Heart right ventricle (tissue), 16 donors: ENCODE measurements at places on chromosomes 3 and 15. TPM values are rescaled to one million over a fixed set of nuclear protein-coding genes. Genes with fewer than 3 reads are reported as not detected.

ADGRG7 gene
- not detected for polyA plus RNA-seq

KBTBD13 gene
- polyA plus RNA-seq: 0.84 TPM

ENTPD3 gene
- 0.51 TPM for polyA plus RNA-seq

GPR149 gene
- polyA plus RNA-seq: not detected

TMEM212 gene
- polyA plus RNA-seq: not detected

MYO5C gene
- polyA plus RNA-seq: 0.75 TPM

GPR15 gene
- polyA plus RNA-seq: not detected

SPTSSB gene
- 0.51 TPM for polyA plus RNA-seq

ADAMTS7 gene
- 3.5 TPM for polyA plus RNA-seq

USP13 gene
- 22.2 TPM for polyA plus RNA-seq

SLC6A20 gene
- polyA plus RNA-seq: 0.06 TPM

TMC3 gene
- under 0.01 TPM for polyA plus RNA-seq

GPR62 gene
- 0.01 TPM for polyA plus RNA-seq

IMPG2 gene
- polyA plus RNA-seq: not detected

TUSC7 gene
- polyA plus RNA-seq: not detected

SERINC4 gene
- polyA plus RNA-seq: 0.29 TPM

SOX14 gene
- polyA plus RNA-seq: not detected

SCG5 gene
- 0.65 TPM for polyA plus RNA-seq

TEX9 gene
- polyA plus RNA-seq: 0.29 TPM

VEPH1 gene
- 0.13 TPM for polyA plus RNA-seq

ROPN1 gene
- polyA plus RNA-seq: 0.38 TPM

ZNF774 gene
- 2.8 TPM for polyA plus RNA-seq

HCLS1 gene
- polyA plus RNA-seq: 15.9 TPM

FGF12 gene
- 406 TPM for polyA plus RNA-seq

ISLR gene
- polyA plus RNA-seq: 8.8 TPM

RNF7 gene
- 191 TPM for polyA plus RNA-seq

MINDY4B gene
- not detected for polyA plus RNA-seq

RPL39L gene
- polyA plus RNA-seq: 0.44 TPM

DHX30 gene
- polyA plus RNA-seq: 31.2 TPM

KIF7 gene
- 3.7 TPM for polyA plus RNA-seq

PSMD2 gene
- polyA plus RNA-seq: 49.0 TPM

GOLGA6L4 gene
- polyA plus RNA-seq: 0.64 TPM

IGSF10 gene
- 1.1 TPM for polyA plus RNA-seq

LIPH gene
- polyA plus RNA-seq: not detected

SSUH2 gene
- 6.1 TPM for polyA plus RNA-seq

GRIP2 gene
- polyA plus RNA-seq: 56.8 TPM

LMOD3 gene
- polyA plus RNA-seq: 28.6 TPM

CKMT1B gene
- 0.33 TPM for polyA plus RNA-seq

LRRN1 gene
- 0.07 TPM for polyA plus RNA-seq

IL5RA gene
- 0.15 TPM for polyA plus RNA-seq

EHD4 gene
- polyA plus RNA-seq: 24.2 TPM

DPPA4 gene
- polyA plus RNA-seq: not detected

SKIC8 gene
- polyA plus RNA-seq: 37.0 TPM

LMAN1L gene
- polyA plus RNA-seq: 0.03 TPM

GOLGA6D gene
- polyA plus RNA-seq: not detected

STRA6 gene
- polyA plus RNA-seq: 0.15 TPM

C3orf70 gene
- 0.75 TPM for polyA plus RNA-seq

SNURF gene
- 18.9 TPM for polyA plus RNA-seq

HEMK1 gene
- polyA plus RNA-seq: 13.5 TPM

HHLA2 gene
- not detected for polyA plus RNA-seq
